Foreskin fibroblast (primary cell): ENCODE measurements at places on chromosomes 1 and 21.

- peak; percentile 22 for DNase-seq
Observed at GRCh38 chr1:225343618-225344017, 84.2 kb downstream of the LBR start.

DNA sequence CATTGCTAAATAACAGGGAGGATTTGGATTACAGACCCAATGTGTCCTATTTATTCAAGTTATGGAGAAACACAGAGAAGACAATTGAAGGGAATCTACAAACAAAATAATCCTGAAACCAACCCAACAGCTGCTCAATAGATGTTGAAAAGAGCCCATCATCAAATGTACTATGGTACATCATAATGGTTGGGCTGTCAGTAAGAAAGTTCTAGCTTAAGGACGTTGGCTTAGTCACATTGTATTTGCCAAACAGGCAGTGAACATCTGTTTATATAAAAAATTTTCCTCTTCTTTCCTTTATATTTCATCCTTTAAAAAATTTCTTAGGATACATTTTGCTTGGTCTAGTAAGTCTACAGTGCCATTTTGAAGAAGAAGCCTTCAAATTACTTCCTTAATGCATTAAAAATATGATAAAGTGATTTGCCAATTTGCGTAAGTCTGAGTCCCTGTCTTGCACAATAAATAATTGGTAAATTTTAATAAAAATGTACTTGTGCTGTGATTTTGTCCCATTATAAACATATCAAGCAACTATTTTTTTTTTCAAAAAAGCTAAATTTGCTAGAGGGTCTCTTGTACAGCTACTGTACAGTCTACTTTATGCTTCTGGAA lies 14.4 kb downstream of the MAP3K7CL start:
- DNase-seq = peak; percentile 18

- DNase-seq = no peak
Observed at GRCh38 chr1:201463071-201463552, 5.9 kb downstream of the PHLDA3 start.

GRCh38 chr21:36415375-36415774 lies 30.2 kb downstream of the CHAF1B start:
- no peak for DNase-seq

DNA sequence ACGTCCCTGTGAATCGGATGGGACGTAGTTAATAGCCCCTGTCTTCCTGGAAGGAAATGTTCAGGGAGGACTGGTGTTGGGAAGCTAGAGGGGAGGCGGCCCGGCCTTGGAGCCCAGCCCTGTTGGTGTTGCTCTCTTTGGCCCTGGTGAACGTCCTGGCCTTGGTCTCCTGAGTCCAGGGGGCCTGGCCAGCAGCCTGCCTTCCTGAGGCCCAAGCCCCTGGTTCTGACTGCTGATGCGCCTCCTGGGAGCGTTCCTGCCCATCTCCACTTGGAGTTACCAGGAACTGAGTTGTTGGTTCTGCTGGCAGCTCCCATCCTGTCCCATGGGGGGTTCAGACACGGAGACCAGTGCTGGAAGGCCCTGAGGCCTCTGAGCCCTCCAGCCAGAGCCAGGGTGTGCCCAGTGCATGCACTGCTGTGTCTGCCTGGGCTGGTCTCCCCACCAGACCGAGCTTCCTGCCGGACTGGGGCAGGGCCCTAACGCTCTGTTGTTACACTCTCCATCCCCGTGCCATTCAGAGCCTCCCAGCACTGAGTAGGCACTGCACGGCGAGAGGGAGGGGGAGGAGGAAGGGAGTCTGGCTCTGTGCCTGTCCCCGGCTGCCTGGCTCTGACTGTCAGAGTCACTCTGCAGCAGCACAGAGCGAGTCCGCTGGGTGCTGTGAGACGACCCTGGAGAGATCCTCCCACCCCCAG lies 382.5 kb upstream of the VAMP3 start:
- DNase-seq = no peak

DNA sequence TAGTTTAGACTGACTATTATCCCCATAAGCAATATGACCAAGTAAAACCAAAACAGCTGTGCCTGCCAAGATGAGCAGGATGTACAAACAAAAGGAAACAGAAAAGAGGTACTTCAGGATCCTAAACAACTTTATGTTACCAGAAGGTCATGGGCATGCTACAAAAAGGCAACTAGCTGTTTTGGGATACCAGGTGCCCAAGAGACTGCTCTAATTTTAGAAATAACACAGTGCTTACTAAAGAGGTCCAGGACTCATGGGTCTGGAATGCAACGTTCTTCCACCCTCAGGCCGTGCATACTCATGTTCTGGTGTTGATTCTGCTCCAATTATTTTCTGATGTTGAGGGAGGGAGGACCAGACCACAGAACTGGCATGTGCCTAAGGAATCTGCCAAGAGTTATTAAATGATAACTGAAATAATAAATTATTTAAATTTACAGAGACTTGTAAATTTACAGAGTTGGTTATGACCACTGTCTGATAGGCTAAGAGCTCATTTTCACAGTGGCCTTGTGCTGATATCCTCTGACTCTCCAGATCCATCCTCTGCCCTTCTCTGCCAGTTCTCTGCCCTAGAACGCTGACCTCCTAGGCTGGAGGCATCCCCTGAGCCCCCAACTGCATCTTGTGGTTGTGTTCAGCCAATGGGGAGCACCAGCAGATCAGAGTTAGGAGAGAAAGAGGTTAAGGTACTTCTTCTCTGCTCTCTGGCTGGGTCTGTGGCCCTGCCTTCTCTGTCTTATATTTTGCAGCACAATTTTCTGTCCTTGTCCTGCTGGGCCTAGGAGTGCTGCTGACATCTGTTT lies 37.7 kb upstream of the BCL10 start:
- peak; percentile 95 for DNase-seq

GRCh38 chr1:39987869-39988268 lies 32.9 kb downstream of the MFSD2A start:
- DNase-seq = no peak

GRCh38 chr1:153612755-153613331 lies at the start of gene S100A16:
Gene S100A16, minus strand, starts transcription at chr1:153613137. Its CDS starts 4,986 bp downstream, at chr1:153608151.
- peak; percentile 94 for DNase-seq
